ENCODE measurements at places on chromosomes 6 and 20. TPM values are rescaled to one million over a fixed set of nuclear protein-coding genes. Genes with fewer than 3 reads are reported as not detected.
A peak's percentile ranks its signal among the peaks of the same experiment; 100 is the strongest.

GRCh38 chr20:51014797-51015722 is 7.8 kb downstream of the KCNG1 start:
- DNase-seq: no peak

DNA sequence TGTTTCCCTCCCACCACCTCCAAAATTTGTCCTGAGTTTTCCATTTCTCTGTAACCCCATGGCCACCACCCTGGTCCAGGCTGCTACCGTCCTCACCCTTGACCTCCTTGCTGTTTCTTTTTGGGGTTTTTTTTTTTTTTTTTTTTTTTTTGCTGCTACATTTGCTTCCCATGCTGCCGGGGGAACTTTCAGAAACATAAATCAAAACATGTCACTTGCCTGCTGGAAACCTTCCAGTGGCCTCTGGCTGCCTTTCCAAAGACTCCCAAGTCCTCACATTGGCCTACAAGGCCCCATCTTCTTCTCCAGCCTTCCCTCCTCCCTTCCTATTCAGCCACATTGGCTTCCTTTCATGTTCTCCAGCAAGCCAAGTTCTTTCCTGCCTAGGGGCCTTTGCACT is 50.4 kb upstream of the PTGIS start:
- DNase-seq: no peak

DNA sequence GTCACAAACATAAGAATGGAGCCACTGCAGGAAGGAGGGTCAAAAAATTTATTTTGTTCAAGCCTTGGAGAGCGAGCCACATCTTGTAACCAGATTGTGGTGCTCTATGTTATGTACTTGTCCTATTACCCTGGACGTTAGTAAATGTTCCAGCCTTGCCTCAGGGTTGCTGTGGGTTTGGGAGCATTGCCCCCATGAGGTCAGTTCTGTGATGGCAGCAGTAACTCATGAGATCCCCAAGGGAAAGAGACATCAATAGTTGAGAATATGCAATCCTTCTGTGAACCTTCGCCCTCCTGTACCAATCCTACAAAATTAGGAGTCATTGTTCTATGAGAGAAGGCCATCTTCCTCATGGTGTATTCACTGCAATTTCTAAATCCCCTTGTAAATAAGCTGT is 16.4 kb upstream of the CFAP206 start:
- DNase-seq: no peak

GRCh38 chr6:136859430-136859829 is 37.0 kb downstream of the PEX7 start:
- DNase-seq: no peak

Gene LTB
- not detected for total RNA-seq

DNA sequence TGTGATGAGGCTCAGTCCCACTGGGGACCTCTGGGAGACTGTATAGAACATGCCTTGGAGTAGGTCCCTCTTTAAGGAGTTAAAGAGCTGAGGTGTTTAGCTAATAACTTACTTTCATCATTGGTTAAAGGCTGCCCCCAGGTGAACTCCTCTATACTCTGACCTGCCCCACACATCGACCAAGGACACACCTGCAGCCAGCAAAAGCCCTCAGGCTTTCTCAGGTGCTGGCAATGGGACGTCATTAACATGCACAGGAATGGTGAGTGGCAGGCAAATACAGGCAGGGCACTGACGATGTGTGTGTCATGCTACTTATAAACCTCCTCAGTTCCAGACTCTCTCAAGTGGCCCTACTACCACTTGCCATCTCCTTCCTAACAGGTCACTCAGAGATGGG is 366.4 kb downstream of the KIF16B start:
- no peak for DNase-seq

GRCh38 chr6:111984081-111984480 is 69.8 kb upstream of the CCN6 start:
- no peak for DNase-seq

- DNase-seq: no peak
These were observed 56.9 kb downstream of the CD164 start for GRCh38 chr6:109325400-109325801.

- DNase-seq: peak; percentile 50
These were observed 88.3 kb downstream of the DLL1 start for GRCh38 chr6:170202416-170203135.

Gene KPNA5
- 7.7 TPM for total RNA-seq

GRCh38 chr6:30160785-30161531 is at the start of gene TRIM10:
TSS of gene TRIM10 (minus strand) at chr6:30161211. CDS start at chr6:30160858, 353 bp downstream.
- DNase-seq: no peak

Gene PBOV1
- not detected for total RNA-seq

DNA sequence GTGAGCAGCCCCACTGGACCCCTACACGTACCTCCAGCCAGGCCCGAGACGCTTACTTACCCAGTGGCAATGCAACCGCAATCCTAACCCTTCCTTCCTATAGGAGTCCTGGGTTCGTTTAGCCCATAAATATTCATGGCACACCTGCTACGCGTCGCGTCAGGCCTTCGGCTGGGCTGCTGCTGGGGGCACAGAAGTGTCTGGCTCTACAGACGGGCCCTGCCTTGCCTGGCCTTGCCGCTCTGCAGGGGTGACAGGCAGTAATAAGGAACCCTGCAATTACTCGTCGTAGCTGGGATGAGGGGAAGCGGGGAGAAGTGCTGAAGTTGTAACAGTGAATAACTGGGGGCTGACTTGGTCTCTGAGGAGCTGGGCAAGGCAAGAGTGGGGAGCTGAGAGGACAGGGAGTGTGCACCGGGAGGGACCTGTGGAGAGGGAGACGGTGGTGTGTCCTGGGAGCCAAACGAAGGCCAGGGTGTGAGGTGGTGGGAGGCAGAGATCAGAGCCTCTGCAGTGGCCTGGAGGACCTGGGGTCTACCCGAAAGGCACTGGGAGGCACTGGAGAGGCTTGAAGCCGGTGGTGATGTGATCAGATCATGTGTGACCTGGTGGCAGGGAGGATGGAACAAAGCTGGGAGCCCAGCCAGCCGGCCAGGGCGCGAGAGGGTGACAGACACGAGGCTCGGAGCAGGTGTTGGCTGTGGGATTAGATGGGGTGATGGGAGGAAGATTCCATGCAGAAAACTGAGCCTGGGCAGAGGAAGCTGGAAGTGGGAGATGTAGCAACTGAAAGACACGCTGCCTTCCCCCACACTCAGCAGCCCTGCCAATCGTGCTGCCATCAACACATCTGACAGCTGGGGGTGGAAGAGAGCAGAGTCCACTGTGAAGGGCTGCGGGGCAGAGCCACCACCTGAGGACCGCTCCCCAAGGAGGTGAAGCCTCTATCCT is 36.4 kb downstream of the PSMG4 start:
- DNase-seq: peak; percentile 39

GRCh38 chr20:50481741-50482140 is 28.4 kb upstream of the PTPN1 start:
- DNase-seq: no peak

- no peak for DNase-seq
These were observed 39.2 kb downstream of the LIN28B start for GRCh38 chr6:104995989-104996617.

Gene RNF182
- 0.80 TPM for total RNA-seq

DNA sequence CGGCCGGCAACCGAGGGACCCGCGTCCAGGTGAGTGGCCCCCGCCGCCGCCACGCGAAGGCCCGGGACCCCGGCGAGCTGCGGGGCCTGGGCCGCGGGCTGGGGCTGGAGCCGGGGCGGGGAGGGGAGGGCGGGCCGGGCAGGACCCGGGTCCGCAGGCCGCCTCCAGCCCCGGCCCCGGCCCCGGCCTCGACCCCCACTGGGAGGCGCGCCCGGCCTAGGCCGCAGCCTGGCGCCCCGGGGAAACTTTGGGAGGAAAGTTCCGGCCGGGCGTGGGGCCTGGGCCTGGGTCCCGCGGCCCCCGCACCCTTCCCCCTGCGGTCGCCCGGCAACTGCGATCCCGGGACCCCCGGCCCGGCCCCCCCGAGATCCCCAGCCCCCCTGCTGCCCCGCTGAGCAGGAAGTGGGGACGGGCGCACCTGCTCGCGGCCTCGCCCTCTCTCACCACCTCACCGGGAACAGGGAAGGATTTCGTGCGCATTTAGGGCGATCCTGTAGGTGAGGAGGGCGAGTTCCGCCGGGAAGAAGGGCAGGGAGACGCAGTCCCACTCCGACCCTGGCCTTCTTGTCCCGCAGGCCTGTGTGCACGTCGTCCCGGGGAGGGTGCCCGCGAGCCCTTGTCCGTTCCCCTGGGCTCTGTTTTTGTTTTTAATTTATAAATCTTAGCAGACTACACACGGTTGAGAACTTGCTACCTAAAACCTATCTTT is 402 bp downstream of the OSBPL2 start:
- DNase-seq: no peak

DNA sequence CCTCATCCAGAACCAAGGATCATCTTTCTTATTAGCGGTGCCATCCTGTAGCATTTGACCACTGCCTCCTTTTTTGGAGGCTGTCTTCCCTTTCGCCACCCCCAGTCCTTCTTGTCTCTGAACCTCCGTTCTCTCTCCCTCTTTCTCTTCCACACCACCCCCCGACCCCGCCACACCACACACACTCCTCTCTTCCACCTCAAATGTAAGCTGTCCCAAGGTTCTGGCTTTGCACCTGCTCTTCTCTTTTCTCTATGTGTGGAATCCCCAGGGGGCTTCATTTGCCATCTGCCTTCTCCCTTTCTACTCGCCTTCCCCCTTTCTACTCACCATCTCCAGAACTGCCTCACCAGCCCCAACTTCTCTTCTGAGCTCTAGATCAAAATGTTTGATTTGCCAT is 111.3 kb upstream of the CDYL start:
- DNase-seq: no peak

GRCh38 chr6:16514249-16514648 is 247.0 kb downstream of the ATXN1 start:
- no peak for DNase-seq

Gene SLC17A1
- not detected for total RNA-seq

DNA sequence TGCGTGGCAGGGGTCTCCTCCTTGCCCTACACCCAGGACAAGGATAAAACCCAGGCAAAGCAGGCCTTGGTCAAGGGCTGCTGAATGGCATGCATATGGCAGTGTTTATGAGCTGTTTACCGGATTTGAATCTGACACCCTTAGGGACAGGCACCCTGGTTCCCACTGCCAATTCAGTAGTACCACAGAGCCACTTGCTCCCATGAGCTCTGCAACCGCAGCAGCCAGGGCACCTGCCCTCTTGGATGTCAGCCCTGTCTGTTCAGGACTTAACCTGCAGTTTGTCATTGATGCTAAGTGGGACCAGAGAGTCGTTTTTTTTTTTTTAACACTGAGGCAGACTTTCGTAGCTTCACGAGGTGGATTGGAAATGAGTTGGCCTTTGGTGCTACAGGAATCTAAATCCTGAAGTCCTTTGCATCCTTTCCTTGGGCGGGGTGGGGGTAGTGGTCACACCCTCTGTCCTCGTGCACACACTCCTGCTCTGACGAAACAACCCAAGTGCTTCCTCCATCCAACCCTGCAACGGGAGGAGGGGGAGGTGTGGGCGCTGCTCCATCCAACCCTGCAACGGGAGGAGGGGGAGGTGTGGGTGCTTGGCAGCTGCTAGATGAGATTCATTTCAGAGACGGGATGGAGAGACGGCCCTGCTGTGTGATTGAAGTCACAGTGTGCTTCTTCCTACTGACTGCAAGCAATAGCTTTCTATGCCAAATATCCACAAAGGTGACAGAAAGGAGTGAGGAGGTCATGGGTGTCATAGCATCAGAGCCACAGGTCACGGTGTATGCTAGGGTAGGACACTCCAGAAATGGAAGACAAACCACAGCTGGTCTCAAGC is 166.5 kb downstream of the SMOC2 start:
- no peak for DNase-seq

Gene CGA
- total RNA-seq: 5.7 TPM

Gene CCN6
- 1.0 TPM for total RNA-seq

Gene CRYBG1
- 105 TPM for total RNA-seq

DNA sequence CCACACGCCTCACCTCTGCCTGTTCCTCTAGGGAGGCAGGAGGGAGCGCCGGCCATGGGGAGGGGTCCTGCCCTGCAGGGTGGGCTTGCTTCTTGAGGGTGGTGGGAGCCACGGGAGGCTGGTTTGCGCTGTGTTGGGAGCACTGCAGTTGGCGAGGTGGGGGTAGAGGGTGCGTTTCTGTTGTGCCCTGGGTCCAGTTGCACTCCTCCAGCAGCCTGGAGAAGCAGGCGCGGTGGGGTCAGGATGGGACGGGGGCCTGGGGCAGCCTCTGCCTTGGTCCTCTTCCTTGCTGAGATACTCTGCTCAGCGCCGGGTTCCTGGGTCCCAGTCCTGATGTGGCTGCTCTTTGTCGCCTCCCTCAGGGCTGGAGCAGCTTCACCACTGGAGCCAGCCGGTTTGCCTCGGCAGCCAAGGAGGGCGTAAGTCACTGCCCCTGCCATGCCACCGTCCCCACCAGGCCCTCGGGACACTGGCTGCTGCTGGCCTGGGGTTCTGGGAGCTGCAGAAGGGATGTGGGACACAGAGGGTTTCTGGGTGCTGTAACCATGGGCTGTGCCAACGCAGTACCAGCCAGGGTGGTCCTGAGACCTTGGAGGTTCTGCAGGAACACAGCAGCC is 8.4 kb downstream of the ARFGAP1 start:
- no peak for DNase-seq

All from suprapubic skin (tissue), 4 donors.